ENCODE measurements at places on chromosomes 3 and 15. TPM values are rescaled to one million over a fixed set of nuclear protein-coding genes. Genes with fewer than 3 reads are reported as not detected.

Gene ADAMTS7
- total RNA-seq, result 25.5 TPM

Gene OR5K2
- not detected for total RNA-seq

Gene SHC4
- total RNA-seq, result 2.7 TPM

Gene SLCO3A1
- total RNA-seq, result 9.4 TPM

Gene IP6K2
- 104 TPM for total RNA-seq

Measured in astrocyte (in vitro differentiated cells and primary cell).